ENCODE measurements at places on chromosomes 5 and 9.
A peak's percentile ranks its signal among the peaks of the same experiment; 100 is the strongest.

DNA sequence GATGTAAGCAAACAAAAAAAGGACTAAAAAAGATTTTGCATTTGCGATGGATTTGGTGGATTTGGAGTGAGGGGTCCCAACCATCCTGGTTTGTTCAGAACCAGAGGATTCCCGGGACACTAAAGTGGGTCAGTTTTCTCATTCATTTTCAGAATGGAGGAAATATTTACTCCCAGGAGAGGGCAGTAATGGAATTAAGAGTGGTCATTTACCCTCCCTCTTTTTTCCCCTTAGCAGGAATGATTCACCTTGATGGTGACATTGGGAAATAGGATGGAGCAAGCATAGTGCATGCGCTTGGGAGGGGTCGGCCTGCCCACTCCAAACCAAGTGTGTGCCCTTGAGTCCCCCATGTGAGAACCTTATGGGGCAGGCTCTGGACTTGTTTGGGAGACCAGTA lies 164.2 kb upstream of the PUM3 start:
- DNase-seq, result no peak

GRCh38 chr9:30967476-30967875 lies 1417.0 kb upstream of the ACO1 start:
- peak; percentile 10 for DNase-seq

DNA sequence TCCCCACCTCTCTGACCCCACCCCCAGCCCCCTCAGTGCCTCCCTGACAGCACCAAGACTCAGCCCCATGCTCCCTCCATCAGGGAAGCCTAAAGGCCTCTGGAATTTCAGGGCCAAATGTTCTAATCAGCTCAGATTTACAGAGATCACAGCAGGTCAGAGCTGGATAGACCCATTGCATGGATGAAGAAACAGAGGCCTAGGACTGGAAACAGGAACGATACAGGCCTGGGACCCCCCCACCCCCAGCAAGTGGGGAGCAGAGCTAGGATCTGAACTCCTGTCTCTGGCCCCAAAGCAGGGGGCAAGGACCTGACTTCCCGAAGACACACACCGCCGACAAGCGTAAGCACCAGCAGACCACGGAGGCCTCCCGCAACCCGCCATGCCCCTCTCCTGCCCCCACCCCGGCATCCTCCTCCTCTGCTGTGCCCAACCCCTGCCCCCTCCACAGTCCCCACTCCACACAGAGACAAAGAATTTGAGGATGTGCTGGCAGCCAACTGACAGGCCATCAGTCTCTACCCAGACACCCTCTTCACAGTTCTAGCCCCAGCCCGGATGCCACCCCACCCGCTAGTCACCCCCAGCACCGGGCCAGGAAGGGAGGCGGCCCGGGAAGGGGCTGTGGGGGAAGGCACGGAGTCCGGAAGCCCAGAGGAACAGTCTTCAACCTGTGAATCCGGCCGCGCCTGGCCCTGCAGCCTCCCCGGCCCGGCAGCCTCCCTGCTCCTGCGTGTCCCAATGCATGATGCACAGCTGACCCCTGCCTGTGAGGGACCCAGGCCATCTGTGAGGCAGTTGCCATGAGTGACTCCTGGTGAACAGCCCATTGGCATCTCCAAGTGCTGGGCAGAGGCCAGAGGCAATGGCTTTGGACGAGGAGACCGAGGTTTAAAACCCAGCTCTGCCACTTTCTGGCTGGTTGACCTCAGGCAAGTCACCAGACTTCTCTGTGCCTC lies 31.3 kb downstream of the NDUFA8 start:
- no peak for DNase-seq

- peak; percentile 68 for DNase-seq
Observed at GRCh38 chr5:165525271-165525670, 2019.9 kb downstream of the MAT2B start.

- DNase-seq, result no peak
Observed at GRCh38 chr5:31639481-31640411, 815 bp downstream of the PDZD2 start.

DNA sequence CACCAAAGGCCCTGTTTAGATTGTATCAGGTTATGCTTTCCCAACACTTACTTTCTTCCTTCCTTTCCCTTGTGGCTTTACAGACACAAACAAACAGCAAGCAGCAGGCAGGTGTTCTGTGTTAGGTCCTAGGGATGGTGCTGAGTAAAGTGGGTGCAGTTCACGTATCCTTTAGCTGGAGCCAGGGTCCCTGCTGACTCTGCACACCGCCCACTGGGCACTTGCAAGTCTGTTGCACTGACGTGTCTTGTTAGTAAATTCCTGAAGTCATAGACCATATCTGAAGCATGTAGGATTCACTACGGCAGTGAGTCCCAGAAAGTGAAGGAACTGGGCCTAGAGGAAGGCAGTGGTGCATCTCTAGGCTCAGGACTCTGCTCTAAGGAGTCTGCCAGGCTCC lies 96.5 kb downstream of the DAPK1 start:
- DNase-seq, result no peak

DNA sequence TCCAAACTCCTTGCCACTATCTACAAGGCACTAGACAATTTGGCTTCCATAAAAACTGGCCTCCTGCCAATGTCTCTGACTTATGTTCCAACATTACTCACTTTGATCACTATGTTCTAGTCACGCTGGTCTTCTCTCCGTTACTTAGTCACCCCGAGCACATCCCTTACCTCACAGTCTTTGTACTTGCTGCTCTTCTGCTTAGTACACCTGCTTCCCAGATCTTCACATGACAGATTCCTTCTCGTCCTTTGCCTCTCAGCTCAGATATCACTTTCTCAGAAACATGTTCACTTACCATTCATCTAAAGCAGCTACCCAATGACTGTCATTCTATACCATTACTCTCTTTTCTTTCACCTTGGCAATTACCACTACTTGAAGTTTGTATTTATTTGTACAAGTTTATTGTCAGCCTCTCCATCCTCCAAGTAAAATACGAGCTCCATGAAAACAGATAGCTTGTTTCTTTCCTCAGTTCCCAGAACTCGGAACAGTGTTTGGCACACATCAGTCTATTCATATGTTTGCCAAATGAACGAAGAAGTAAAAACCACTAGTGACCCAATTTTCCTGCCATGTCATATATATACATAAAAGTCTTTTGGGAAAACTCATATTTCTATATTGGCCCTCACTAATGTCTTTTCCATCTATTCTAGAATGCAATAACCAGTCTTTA lies 5.9 kb upstream of the SLC22A5 start:
- DNase-seq, result peak; percentile 79

- DNase-seq, result no peak
Observed at GRCh38 chr5:170475294-170476000, 28.4 kb upstream of the KCNIP1 start.

DNA sequence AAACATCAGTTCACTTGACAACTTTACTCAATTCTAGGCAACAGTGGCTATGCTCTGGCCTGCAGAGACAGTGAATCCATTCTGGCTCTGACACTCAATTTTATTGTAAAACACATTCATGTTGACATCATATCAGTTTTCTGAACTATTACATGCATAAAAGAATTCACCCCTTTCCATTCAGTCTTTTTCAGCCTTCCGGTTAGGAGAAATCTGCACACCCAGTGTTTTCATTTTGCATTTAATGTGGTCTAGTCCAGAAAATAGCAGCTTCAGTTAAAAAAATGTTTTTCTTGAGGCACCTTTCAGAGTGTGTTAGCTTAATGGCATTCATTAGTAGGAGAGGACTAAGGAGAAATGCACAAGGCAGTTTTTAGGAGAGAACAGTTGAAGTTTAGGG lies 95.1 kb downstream of the PBX3 start:
- no peak for DNase-seq

GRCh38 chr5:118371973-118372831 lies 616.1 kb downstream of the DTWD2 start:
- no peak for DNase-seq

DNA sequence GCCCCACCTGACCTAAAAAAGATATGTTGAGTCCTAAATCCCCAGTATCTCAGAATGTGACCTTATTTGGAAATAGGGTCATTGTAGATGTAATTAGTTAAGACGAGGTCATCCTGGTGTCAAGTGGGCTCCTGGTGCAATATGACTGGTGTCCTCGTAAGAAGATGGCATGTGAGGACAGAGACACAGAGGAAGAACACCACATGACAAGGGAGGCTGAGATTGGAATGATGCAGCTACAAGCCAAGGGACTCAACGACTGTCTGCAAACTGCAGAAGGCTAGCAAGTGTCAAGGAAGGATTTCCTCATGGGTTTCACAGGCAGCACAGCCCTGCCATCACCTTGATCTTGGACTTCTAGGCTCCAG lies 100.4 kb upstream of the DAP start:
- no peak for DNase-seq

DNA sequence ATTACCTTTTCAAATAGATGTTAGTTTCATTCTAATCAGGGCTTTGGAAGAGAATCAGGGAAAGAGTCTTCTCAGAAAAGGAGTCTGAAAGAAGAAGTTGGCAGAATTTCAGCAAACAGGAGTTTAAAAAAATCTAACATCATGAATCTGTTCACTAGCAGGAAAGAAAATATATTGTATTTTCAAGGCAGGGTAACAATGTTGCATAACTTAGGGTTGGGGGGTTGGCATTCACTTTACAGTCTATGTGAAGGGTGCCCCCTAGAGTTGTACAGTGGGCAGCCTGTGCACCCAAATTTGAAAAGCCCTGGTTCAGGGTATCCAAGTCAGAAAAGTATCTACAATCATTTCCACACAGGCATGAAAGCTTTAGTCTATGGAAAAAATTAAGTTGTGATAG lies 348.4 kb upstream of the SLC30A5 start:
- no peak for DNase-seq

- no peak for DNase-seq
Observed at GRCh38 chr9:77649109-77649812, 1.1 kb upstream of the GNA14 start.

DNA sequence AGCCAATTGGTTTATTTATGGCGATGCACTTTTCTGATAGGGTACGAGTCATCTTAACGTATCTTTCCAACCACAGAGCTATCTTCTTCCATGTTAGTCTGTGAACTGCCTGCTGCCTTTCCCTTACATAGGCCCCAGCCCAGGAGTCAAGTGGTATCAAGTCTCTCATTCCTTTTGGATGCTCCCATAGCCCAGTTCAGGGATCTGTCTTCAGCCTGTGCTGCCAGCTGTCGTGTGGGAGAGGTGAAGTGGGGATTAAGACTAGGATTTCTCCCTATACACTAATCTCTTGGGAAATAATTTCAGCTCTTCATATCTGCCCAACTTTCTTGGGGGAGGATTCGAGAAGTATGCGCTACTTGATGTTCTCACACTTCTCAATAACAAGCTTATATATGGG lies 475.7 kb downstream of the EBF1 start:
- no peak for DNase-seq

DNA sequence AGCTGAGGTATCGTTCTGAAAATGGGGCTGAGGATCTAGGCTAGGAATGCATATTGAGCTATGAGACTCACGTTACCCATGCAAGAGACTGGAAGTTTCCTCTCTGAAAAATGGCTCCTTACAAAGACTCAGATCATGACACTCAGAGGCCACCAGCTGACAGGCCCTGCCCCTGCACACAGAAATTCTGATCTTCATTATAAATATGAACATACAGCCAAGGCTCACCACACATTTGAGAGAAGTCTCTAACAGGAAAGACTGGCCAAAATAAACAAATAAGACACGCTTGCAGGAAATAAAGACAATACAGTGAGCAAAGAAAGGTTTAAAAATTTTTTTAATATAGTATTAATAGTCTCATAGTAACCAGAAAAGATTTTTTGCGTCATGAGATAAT lies 365.9 kb downstream of the NFIB start:
- DNase-seq, result no peak

- DNase-seq, result no peak
Observed at GRCh38 chr9:35928591-35929452, 19.5 kb downstream of the SPAAR start.

GRCh38 chr5:180860887-180861822 lies at the start of gene ZFP62:
TSS of gene ZFP62 (minus strand) at chr5:180861276. CDS start at chr5:180861219, 57 bp downstream.
- peak; percentile 54 for DNase-seq

DNA sequence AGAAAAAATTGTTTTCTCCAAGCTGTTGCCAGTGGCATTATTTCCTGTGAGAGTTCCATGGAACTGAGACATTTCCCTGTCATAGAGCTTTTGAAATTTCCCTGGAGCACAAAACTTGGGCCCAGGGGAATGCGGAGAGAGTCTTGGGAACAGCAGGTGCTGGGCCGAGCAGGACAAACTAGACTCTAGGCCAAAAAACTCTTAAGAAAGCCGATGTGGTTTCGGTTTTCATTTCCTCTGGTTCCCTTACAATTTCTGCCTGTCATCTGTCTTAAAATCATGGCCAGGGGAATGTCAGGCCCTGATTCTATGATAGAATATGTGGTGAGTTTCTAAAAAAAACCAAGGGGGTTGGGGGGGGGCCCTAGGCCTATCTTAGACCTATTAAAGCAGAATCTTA lies 4.6 kb downstream of the SLC35A4 start:
- no peak for DNase-seq

All from HS-5 (cell line).